ENCODE measurements at places on chromosomes 7 and 10.

DNA sequence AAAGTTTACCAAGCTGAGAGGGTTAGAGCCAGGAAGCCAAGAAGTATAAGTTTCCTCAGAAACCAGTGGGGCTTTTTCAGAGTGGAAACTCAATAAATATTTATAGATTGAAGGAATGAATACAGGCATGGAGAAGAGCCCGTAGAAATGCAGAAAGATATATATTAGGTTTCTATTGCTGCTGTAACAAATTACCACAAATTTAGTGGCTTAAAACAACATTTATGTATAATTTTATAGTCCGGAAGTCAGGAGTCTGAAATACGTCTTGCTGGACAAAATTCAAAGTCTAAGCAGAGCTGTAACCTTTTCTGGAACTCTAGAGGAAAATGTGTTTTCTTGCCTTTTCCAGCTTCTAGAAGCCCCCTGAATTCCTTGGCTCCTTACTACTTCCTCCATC lies 107.3 kb upstream of the SEMA3D start:
- H3K36me3 ChIP-seq: no peaks in the 10 kb centered on the region
- no peak overlapping the region for H3K27ac ChIP-seq
- no peaks in the 10 kb centered on the region for H3K27me3 ChIP-seq

GRCh38 chr7:15113752-15114151 lies 211.2 kb upstream of the DGKB start:
- no peak for DNase-seq
- H3K27me3 ChIP-seq: no peaks in the 10 kb centered on the region
- no peaks in the 10 kb centered on the region for H3K36me3 ChIP-seq

DNA sequence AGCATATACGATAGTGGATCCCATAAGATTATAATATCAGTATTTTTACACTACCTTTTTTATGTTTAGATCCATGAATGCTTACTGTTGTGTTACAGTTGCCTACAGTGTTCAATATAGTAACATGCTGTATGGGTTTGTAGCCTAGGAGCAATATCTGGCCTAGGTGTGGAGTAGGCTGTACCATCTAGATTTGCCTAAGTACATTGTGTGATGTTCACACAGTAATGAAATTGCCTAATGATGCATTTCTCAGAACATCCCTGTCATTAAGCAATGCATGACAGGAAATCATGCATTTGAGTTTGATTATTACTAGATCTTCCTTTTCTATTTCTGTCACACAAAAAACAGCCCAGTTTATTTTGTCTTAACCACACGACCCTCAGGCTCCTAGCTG lies 14.5 kb downstream of the CBX3 start:
- no peak overlapping the region for H3K27ac ChIP-seq
- H3K4me1 ChIP-seq: no peaks in the 10 kb centered on the region

DNA sequence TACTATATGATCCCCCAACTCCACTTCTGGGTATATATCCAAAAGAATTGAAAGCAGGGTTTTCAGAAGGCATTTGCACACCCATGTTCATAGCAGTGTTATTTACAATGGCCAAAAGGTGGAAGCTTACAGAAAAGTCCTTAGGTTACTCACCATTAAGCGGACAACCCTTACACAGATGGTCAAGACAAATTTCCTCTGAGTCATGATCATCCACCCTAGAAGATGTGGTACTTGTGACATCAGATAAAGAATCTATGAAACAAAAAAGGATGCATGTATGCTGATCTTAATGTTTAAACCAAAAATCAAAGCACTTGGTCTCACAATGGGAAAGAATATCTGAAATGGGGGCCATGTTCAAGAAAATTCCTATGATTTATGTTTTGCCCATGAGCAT lies 31.1 kb downstream of the ZC3HAV1 start:
- H3K4me1 ChIP-seq: no peaks in the 10 kb centered on the region
- H3K4me3 ChIP-seq: no peak overlapping the region
- no peak for DNase-seq
- no peak overlapping the region for H3K27ac ChIP-seq
- peaks cover 21% of the 10 kb centered on the region for H3K36me3 ChIP-seq
- H3K27me3 ChIP-seq: no peaks in the 10 kb centered on the region

DNA sequence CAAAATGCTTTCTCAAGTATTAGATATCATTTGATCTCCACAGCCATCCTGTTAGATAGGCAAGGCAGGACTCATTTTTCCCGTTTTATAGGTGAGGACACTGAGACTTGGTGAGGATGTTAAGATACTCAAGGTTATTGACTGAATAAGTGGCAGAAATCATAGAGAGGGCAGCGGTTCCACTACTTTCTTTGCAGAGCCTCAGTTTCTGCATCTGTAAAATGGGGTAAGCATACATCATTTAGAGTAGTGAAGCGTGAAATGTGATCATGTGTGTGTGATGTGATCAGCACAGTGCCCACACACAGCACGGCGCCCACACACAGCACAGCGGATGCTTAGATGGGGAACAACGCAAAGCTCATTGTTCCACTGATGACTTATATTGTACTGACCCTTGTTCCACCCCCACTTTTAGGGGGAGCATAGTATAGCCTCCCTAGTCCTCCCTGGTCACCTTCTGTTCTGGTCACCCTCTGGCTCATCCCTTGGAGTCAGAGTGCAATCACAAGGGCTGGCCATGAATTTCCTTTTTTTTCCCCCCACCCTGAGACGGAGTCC lies 10.5 kb downstream of the UBTD1 start:
- H3K27me3 ChIP-seq: no peaks in the 10 kb centered on the region
- no peak overlapping the region for H3K4me3 ChIP-seq
- no peak overlapping the region for H3K27ac ChIP-seq
- DNase-seq: no peak
- H3K4me1 ChIP-seq: peaks cover 17% of the 10 kb centered on the region

DNA sequence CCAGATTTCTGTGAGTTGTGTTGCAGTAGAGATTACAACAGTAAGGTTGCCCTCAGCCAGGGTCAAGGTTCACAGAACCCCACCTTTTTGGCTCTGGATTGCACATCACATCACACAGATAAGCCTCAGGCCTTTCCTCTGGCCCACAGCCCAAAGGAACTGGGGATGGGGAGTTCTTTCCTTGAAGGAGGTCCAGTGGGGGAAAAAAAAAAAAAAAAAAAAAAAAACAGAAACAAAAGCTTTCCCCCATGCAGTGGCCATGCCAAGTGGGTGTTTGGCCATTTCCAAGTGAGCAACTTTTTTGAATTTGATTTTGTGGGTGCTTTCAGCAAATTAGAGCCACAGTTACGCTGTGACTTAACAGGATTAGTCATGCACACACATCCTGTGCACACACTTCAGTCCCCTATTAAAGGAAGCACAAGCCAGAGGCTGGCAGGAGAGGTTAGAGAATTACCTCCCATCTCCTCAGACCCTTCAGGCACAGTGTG lies 79.3 kb upstream of the NANOS1 start:
- H3K36me3 ChIP-seq: no peaks in the 10 kb centered on the region
- H3K27me3 ChIP-seq: no peaks in the 10 kb centered on the region
- no peak for DNase-seq
- no peak overlapping the region for H3K4me3 ChIP-seq

DNA sequence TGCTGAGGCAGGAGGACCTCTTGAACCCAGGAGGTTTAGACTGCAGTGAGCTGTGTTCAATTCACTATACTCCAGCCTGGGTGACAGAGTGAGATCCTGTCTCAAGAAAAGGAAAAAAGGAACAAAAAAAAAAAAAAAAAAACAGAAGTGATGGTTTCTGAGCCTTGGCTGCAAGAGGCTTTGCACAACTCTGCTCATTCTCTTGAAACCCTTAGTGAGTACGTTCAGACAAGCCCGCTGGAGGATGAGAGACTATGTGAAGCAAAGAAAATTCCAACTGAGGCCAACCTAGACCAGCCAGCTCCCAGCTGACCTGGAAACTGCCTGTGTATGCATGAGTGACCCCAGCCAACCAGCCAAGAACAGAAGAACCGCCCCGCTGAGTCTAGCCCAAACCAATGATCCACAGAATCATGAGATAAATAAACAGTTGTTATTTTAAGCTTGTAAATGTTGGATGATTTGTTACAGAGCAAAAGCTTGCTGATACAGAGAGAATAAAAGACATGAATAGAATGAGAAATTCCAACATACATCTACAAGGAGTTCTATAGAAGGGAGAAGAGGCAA lies 50.6 kb upstream of the FZD9 start:
- H3K4me1 ChIP-seq: no peaks in the 10 kb centered on the region
- no peaks in the 10 kb centered on the region for H3K36me3 ChIP-seq
- H3K27ac ChIP-seq: no peak overlapping the region
- no peak for DNase-seq
- no peak overlapping the region for H3K4me3 ChIP-seq
- H3K27me3 ChIP-seq: peaks cover 10% of the 10 kb centered on the region

- H3K4me1 ChIP-seq: peaks cover 14% of the 10 kb centered on the region
- no peaks in the 10 kb centered on the region for H3K27me3 ChIP-seq
- no peak overlapping the region for H3K27ac ChIP-seq
- no peak overlapping the region for H3K4me3 ChIP-seq
- peak; percentile 80 for DNase-seq
- no peaks in the 10 kb centered on the region for H3K36me3 ChIP-seq
Measured at GRCh38 chr7:95686109-95686508, 86.2 kb upstream of the DYNC1I1 start.

DNA sequence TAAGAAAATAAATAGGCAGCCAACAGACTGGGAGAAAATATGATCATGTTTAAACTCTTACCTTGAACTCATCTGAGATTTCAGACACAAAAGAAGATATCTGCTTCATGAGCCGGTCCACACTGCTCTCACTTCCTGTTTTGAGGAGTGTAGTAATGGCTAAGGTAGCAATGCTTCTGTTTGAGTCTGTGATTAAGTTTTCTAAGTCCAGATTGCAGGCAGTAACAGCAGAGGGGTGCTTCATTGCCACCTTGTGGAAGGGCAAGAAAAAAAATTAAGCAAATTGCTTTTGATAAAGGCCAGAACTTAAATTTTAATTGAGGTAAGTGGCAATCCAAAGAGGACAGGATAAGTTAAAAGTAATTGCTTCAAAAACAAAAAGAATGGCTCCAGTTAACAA lies 69.1 kb downstream of the MEST start:
- DNase-seq: no peak
- H3K4me3 ChIP-seq: no peak overlapping the region
- H3K4me1 ChIP-seq: no peaks in the 10 kb centered on the region
- H3K27ac ChIP-seq: no peak overlapping the region

DNA sequence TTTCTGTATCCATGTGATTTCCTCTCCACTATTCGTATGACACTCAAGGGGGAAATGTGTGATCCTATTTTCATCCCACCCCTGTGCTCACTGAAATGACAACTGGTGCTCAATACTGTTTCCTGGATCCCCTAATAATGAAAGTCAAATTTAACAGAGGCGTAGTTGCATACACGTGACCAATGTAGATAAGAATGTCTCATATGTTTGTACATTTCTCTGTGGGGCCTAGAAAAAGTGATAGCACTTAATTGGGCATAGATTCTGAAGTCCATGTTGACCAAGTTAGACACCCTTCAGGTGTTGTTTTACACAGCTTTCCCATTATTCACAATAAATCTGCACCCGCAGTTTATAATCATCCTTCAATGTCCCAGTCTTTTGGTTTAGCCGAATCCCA lies 59.1 kb downstream of the JAZF1 start:
- no peaks in the 10 kb centered on the region for H3K27me3 ChIP-seq
- H3K27ac ChIP-seq: no peak overlapping the region
- no peaks in the 10 kb centered on the region for H3K4me1 ChIP-seq
- H3K4me3 ChIP-seq: no peak overlapping the region
- no peak for DNase-seq
- H3K36me3 ChIP-seq: no peaks in the 10 kb centered on the region

DNA sequence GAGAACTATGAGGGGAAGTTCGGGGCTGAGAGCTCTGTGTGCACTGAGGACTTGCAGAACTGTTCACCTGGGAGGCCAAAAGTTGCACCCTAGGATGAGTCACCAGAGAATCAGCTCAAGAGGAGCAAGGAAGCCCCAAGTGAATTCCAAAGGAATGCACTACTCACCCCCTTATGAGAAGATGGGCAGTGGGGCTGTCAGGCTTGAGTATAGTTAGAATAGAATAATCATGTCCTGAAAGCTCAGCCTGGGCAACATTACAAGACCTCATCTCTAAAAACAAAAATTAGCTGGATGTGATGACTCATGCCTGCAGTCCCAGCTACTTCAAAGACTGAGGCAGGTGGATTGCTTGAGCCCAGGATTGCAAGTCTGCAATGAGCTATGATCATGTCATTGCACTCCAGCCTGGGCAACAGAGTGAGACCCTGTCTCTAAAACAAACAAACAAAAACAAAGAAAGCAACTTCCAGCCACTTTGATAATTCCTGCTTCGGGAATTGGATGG lies 30.0 kb downstream of the MAP3K8 start:
- H3K36me3 ChIP-seq: peaks cover 11% of the 10 kb centered on the region
- no peak for DNase-seq
- no peaks in the 10 kb centered on the region for H3K27me3 ChIP-seq

- no peaks in the 10 kb centered on the region for H3K4me1 ChIP-seq
- H3K36me3 ChIP-seq: no peaks in the 10 kb centered on the region
- no peaks in the 10 kb centered on the region for H3K27me3 ChIP-seq
- DNase-seq: no peak
Measured at GRCh38 chr10:22103701-22104470, 100.4 kb upstream of the DNAJC1 start.

- no peak for DNase-seq
- no peak overlapping the region for H3K27ac ChIP-seq
- H3K36me3 ChIP-seq: no peaks in the 10 kb centered on the region
- H3K27me3 ChIP-seq: no peaks in the 10 kb centered on the region
- no peak overlapping the region for H3K4me3 ChIP-seq
Measured at GRCh38 chr10:21675157-21675796, 141.2 kb downstream of the MLLT10 start.

GRCh38 chr7:117790251-117790650 lies 83.0 kb downstream of the CTTNBP2 start:
- H3K36me3 ChIP-seq: no peaks in the 10 kb centered on the region
- no peak overlapping the region for H3K27ac ChIP-seq
- no peaks in the 10 kb centered on the region for H3K4me1 ChIP-seq
- H3K27me3 ChIP-seq: no peaks in the 10 kb centered on the region

DNA sequence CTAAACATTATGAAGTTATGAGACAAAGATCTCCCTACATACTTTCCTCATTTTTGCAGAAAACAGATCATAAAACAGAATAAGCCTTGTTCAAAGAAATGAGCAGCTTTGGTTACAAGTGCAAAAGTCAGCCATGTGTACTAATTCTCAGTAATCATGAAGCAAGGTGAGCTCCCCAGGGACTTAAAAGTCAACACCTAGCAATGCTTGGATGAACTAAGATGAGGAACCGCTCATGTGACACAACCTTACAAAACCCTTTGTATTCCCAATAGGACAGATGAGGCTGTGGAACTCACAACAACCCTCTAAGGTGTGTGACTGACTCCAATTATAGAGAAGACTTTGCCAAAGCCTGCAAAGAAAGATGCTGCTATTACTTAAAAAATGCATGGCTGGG lies 154.5 kb downstream of the SLC25A13 start:
- no peak for DNase-seq
- no peak overlapping the region for H3K27ac ChIP-seq
- peaks cover 8% of the 10 kb centered on the region for H3K4me1 ChIP-seq
- H3K27me3 ChIP-seq: no peaks in the 10 kb centered on the region

GRCh38 chr7:72080341-72080766 lies 331.8 kb downstream of the CALN1 start:
- H3K27ac ChIP-seq: no peak overlapping the region
- H3K4me1 ChIP-seq: no peaks in the 10 kb centered on the region
- DNase-seq: no peak
- H3K4me3 ChIP-seq: no peak overlapping the region

GRCh38 chr10:19412531-19412930 lies 363.9 kb downstream of the MALRD1 start:
- H3K27ac ChIP-seq: no peak overlapping the region
- no peaks in the 10 kb centered on the region for H3K4me1 ChIP-seq
- H3K4me3 ChIP-seq: no peak overlapping the region
- no peaks in the 10 kb centered on the region for H3K27me3 ChIP-seq
- no peak for DNase-seq
